ENCODE measurements at places on chromosomes 11 and 22.

GRCh38 chr11:92424281-92424680, 199.7 kb downstream of the FAT3 start:
- no peak for DNase-seq

GRCh38 chr11:73334384-73335203, 26.5 kb downstream of the ARHGEF17 start:
- no peak for DNase-seq

- no peak for DNase-seq
Measured at GRCh38 chr11:116598036-116598435, 174.8 kb downstream of the BUD13 start.

DNA sequence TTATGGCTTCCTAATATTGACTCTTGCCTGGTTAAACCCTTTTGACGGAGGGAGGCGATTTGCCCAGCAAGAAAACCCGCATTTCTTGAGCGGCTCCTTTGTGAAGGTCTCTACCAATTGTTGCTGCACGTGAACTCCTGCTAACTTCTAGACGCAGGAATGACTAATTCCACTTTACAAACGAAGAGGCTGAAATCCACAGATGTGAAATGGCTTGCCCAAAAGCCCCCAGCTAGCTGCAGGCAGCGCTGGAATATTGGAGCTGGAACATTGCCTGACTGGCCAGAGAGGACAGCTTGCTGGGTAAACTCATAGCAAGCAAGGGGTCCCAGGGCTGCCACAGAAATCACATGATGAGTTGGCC, 542 bp downstream of the GCAT start:
- no peak for DNase-seq

GRCh38 chr11:2552210-2552609, 107.4 kb downstream of the KCNQ1 start:
- no peak for DNase-seq

DNA sequence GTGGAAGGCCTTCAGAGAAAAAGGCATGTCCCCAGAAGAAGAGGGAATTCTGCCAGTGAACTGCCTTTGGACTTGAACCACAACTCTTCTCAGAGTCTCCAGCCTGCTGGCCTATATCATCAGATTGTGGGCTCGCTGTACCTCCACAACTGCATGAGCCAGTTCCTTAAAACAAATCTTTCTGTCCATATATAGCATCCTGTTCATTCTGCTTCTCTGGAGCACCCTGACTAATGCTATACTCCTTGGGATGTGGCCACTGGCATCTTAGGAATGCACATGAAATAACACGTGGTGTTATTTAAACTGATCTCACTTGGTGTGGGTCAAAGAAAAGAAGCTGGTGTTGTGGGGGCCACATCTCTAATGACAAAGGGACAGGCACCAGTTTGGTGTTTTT, 58.3 kb upstream of the VSTM5 start:
- no peak for DNase-seq

DNA sequence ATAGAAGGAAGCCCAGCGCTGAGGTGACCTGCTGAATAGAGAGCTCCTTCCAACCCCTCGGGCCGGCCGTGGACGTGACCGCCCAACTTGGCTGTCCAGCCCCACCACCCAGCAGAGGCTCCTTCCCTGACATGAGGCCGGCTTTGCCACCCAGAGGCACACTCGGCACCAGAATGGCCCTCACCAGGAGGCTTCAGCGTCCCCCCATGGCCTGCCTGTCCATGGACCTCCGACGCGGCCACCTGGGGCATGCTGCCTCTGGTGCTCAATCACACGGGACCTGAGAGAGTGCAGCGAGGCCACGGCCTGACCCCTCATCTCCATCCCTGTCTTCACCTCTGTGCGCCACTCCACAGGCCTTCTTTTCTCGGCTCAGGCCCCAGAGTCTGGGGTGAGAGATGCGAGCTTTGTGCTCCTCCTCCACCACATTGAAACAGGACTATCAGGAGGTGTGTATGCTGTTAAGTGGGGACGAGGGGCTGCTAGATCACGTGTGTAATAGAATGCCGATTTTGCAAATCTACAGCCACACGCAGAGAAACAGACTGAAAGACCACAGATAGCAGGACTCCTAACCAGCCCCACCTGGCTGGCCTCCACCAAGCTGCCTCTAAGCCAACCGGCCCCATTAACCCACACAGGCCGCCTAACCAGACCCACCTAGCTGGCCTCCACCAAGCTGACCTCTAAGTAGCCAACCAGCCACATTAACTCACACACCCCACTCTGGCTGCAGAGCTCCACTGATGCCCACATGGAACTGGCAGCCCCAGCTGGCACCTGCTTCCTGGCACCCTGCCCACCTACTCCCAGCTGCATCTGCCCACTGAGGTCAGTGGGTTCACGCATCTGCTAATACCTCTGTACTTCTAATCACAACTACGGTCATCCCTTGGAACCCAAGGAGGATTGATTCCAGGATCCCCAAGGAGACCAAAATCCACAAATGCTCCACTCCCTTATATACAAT, 20.7 kb downstream of the LINC01488 start:
- DNase-seq: peak; percentile 10

DNA sequence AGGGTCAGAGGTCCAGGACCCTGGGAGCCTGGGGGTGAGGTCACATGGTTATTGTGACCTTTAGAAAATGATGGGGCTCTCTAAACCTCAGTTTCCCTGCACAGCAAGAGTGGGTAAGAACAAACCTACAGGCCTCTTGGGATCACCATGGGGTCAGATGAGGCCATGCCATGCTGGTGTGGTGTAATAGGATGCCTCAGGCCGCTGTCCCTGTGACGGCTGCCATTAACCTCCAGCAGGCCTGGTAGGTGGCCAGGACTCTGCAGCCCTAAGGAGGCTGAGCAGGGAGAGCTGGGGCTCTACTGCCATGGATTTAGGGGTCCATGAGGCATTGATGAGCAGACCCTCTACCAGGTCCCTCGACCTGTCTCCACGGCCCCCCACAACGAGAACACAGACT, 265.5 kb downstream of the CTTN start:
- no peak for DNase-seq

DNA sequence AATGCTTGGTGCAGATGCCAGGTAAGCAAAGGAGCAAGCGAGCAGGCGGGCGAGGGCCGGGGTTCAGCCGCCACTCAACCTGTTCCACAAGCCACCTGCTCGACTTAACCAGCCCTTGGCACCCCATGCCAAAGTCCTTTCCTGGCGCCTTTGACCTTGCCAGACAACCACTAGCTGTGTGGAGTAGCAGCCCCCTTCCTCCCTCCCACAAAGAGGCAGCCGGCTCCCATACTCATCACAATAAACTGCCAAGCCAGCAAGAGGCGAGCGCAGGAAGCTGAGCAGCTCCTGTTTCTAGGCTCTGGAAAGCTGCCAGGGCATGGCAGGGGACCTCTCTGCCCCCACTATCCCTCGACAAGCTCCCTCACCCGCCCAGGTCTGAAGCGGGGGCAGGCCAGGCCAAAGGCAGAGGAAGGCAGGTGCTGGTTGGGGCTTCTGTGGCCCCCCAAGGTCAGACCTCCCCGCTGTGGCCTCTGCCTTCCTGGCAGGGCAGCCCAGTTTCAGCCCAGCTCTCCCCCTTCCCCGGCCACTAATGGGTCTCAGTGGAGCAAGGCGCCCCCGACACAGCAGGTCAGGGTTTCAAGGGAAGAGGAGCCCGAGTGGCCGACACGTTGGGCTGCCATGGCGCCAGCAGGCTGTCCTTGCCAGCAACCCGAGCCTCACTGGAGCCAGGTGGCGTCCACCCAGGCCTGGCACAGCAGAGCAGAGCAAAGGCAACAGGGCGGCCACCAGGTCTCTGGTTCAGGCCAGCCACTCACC, 15.3 kb downstream of the MACROD1 start:
- DNase-seq: no peak

DNA sequence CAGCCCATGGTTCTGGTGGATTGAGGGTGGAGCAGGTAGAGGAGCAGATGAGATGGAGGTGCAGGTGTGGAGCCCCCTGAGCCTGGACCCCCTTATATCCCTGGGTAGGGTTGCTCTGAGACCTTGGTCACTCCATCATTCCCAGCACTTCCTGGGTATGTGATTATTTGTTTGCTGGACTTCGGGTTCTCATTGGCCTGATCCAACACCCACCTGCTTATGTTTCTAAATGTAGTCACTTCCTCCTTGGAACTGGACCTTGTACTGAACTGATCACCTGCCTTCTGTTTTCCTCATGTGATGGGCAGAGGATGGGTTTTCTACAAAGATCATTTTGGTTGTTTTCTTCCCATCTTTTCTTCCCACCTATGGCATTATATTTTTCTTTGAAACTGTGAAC, at the start of gene KRTAP5-4:
Gene KRTAP5-4 (minus strand): TSS at position 53 of the 400 bp plus-strand sequence. CDS start 45 bp downstream, at position 8.
- no peak for DNase-seq

- peak; percentile 30 for DNase-seq
Measured at GRCh38 chr11:834371-835316, 1.9 kb downstream of the CD151 start.

GRCh38 chr11:108204929-108205499, 17.4 kb downstream of the NPAT start:
- no peak for DNase-seq

DNA sequence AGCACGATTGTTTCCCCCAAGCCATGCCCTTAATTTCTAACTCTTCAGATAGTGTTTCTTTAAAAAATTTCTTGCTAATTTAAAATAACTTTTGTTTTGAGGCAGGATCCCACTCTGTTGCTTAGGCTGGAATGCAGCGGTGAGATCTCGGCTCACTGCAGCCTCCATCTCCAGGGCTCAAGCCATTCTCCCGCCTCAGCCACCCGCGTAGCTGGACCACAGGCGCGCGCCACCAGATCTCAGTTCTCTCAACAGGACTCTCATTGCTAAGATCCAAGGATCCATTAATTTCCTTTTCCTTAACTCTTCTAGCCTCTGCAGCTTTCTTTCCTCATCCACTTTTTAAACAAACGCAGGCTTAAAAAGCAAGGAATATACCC, 327 bp upstream of the MED17 start:
- DNase-seq: no peak

DNA sequence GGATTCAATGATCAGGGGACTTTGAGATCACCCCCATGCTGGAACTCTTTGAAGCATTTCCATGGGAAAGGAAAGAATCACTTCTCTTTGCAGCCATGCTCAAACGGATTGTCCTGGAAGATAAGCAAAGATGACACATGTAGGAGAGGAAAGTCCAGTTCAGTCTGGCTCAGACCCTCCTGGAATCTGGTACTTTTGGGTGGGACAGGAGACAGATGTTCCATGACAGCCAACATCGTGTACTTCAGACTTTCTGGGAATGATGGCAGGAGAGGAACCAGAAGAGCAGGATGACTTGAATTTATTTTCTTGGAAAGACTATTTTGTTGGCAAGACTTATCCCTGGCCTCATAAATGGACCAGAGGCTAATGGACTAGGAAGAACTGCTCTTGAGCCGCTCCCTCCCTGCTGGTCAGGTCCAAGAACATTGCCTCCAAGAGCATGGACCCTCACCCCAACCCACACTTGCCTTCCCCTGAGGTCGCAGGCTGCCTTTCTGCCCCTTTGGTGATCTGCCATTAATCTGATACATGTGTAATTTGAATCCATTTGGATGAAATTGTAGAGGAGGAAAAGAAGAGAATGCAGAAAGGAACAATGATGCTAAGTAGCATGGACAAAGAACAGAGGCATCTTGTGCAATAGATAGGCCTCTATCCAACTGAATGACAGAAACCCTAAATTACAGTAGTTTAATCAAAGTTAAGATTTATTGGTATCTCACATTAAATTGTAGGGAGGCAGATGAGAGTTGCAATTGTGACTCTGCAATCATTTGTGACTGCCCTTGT, 201.0 kb downstream of the SNX19 start:
- no peak for DNase-seq

DNA sequence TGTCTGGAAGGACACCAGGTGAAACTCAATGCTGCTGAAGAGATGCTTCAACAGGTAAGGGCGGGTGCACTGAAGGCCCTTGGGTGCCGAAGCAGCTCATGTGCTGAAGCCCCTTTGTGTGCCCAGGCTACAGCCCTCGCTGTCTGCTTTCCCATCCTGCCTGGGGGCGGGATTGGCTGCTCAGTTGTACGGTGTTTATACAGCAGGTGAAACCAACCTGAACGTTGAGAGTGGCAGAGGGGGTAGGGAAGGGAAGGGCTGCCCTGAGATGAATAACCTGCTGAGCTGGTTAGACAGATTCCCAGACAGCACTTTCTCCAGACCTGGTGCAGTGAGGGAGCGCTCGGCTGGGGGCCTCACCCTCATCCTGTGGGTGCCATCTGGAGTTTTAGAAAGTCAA, 75.7 kb downstream of the CYB5R2 start:
- no peak for DNase-seq

DNA sequence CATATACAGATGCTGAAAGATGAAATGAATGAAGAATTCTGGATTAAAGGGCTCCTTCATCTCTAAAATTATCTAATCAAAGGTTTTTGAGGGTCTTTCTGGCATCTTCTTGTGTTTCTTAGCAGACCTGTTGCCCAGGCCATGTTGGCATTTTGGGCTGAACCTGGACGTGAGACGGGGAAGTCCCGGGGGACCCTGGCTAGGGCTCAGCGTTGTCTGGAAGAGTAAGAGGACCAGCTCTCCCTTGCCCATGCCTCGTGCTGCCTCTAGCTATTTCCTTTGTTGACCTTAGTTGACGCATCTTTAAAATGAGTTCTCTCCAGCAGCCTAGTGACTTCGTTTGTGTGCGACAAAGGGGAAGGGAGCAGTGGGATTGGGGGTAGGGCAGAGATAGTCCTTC, 152.2 kb downstream of the ST3GAL4 start:
- no peak for DNase-seq

DNA sequence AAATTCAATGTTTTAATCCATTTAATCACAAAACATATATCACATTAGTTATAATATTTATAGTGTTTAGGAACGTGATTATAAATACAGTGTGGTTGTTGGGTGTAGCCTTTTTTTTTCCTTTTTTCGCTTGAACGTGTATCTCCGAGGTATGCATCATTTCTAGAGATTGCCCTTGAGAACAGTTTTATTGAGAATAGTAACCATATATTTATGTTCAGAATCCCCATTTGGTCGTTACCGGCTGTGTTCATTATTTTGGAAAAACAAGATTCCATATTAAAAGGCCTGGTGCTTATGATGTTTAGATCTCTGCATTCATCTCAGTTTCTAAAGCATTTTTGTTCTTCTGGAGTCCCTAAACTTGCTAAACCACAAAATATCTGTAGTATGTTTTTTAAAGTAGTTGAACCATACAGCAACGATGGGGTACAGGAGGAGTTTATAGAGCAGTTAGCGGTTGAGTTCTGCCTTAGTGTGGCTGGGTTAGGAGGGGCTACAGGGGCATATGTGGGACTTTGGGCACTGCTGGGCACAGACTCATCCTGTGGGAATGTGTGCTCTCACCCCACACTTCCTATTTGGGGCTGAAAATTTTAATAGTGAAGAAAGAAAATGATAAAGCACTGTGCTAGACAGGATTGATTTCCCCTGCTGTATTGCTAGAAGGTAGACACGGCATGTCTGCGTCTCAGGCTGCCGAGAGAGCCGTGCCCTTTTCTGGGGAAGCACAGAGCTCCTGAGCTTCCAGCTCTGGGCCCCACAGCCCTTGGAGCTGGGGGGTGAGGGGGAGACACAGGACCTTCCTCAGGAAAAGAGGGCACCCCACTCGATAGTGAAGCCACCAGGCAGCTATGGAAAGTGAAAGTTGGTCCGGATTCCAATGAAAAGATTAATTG, 81.5 kb upstream of the PPARA start:
- no peak for DNase-seq
